Kidney epithelial cell (primary cell): ENCODE measurements at places on chromosomes 3 and 15. TPM values are rescaled to one million over a fixed set of nuclear protein-coding genes. Genes with fewer than 3 reads are reported as not detected.

- no peak for DNase-seq
Measured at GRCh38 chr15:67835297-67836133, 4.3 kb downstream of the RNU6-1 start.

DNA sequence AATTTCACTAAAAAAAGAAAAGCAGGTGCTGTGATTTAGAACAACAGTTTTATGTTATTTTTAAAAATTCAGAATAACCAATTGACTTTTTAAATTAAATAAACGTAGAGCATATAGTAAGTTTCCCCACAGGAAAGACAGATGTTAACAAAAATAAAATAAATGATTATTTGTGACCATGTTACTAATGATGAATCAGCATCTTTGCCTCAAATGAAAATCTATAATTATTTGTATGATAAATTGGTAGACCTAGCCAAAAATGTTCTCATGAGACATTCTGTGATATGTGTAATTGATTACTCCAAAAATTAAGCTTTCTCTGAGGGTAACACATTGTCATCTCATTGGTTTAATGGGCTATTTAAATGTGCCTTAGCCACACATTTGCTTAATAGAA, 948.0 kb downstream of the NAALADL2 start:
- no peak for DNase-seq

DNA sequence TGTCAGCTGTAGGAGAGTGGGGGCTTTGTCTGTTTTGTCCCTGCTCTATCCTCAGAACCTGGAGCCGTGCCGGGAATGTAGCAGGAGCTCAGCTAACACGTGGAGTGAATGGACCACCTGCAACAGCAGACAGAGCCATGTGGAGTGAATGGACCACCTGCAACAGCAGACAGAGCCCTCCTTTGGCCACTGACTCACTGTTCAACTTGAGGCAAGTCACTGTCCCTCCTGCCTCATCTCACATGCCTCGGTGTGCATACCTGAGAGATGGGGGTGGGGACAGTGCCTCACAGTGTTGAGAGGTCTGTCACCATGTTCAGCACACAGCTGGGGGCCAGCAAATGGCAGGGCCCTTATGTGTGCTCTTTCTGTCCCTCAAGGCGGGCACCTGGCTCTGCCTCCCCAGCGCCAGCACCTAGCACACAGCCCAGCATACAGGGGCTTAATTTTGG, 27.9 kb downstream of the FEM1B start:
- DNase-seq: no peak

GRCh38 chr15:24957691-24958090, 2.9 kb downstream of the SNRPN start:
- no peak for DNase-seq

Gene THRB
- total RNA-seq: 2.0 and 3.1 TPM in 2 replicates

- DNase-seq: no peak
Measured at GRCh38 chr3:108024146-108024850, 66.5 kb downstream of the CD47 start.

GRCh38 chr3:190855151-190855550, 7.3 kb downstream of the GMNC start:
- DNase-seq: no peak

DNA sequence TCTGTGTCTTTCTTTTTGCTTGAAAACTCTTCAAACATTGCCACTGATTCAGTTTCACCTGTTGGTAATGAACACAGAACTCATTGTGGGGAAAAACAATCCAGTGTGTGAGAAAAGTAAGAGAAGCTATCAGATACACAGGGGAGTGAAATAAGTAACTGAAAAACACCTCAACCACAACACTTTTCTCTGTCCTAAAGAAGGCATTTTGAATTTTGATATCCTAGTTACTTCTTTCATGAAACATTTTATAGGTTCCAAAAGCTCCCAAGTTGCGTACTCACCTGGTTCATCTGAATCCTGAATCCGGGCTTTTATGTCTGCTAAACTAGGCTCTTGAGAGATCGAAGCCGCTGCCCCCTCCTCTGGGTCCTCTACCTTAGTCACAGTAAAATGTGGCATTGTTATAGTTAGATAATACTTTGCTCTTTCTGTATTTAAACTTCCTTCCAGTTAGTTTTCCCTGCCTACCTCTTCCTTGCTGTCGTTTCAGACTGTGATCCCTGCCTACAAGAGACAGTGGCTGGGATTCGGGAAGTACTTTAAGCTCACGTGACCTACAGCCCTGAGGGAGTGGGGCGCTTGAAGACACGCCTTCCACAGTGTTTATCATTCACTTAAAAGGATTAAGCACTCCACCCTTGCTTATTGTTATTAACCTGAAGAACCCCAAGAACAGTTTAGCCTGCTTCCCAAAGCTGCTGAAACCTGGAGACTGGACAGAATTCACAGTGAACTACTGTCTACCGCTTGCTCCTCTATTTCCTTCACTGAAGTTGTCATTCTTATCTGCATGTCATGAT, 19.1 kb downstream of the SLC12A6 start:
- no peak for DNase-seq

Gene HOMER2
- total RNA-seq: 56.4 and 59.6 TPM in 2 replicates

GRCh38 chr15:75123395-75123794, 78.3 kb upstream of the C15orf39 start:
- DNase-seq: no peak

GRCh38 chr3:100149130-100149529, 34.8 kb upstream of the FILIP1L start:
- no peak for DNase-seq

DNA sequence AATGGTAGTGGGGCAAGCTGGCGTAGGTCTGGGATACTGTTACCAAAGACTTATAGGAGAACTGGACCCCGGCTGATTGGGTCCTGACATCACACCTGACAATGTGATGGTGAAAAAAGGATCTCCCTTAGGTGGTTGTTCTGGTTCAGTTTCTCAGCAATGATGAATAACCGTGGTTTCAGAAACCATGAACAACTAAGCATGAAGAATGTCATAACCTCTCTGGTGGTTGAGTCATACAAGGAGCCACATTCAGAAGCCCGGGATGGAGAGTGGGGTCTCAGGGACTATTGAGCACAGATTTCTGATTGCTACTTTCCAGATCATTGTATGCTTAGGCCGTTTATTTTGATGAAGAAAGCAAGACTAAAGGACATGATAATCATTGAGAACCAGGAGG, 17.4 kb downstream of the GPR160 start:
- DNase-seq: peak; percentile 88

DNA sequence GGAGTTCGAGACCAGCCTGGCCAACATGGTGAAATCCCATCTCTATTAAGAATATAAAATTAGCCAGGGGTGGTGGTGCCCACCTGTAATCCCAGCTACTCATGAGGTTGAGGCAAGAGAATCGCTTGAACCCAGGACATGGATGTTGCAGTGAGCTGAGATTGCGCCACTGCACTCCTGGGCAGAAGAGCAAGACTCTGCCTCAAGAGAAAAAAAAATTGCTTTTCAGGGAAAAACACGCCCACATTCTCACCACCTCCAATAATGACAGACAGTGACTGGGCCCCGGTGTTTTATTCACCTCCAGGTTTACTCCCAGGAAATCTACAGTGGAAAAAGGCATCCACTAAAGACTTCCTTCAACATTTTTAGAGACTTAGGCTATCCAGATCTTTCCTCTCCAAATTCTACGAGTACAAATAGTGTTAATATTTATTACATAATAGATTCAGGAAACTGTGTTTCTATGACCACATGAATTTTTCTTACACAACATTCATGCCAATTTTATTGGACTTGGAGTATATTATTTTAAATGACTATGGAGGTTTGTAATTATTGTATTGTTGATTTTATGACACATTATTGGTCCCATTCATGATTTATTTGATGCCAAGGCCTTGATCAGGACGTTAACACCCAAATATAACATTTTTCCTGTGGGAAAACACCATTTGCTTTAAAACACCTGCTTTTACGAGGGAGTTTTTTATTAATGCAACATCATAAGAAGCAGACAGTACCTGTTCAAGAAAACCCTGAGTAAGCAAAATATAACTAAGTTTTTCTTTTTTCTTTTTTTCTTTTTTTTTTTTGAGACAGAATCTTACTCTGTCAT, 26.6 kb downstream of the IGF2BP2 start:
- no peak for DNase-seq
